Muscle of back (tissue), 13 donors: ENCODE measurements at places on chromosomes 4 and X. TPM values are rescaled to one million over a fixed set of nuclear protein-coding genes. Genes with fewer than 3 reads are reported as not detected.

The SSX7 gene
- not detected for polyA plus RNA-seq

The RBM41 gene
- polyA plus RNA-seq = 9.0 TPM

The CFAP97 gene
- polyA plus RNA-seq = 36.5 TPM

The CAPN6 gene
- 565 TPM for polyA plus RNA-seq

The HERC5 gene
- polyA plus RNA-seq = 2.5 TPM

The PABPC5 gene
- polyA plus RNA-seq = 6.1 TPM

The AMBN gene
- not detected for polyA plus RNA-seq

The CT45A2 gene
- not detected for polyA plus RNA-seq

The RBMXL3 gene
- polyA plus RNA-seq = not detected
